ENCODE measurements at places on chromosomes 7 and 10.

- DNase-seq = no peak
Observed at GRCh38 chr7:106129291-106129690, 17.2 kb upstream of the SYPL1 start.

DNA sequence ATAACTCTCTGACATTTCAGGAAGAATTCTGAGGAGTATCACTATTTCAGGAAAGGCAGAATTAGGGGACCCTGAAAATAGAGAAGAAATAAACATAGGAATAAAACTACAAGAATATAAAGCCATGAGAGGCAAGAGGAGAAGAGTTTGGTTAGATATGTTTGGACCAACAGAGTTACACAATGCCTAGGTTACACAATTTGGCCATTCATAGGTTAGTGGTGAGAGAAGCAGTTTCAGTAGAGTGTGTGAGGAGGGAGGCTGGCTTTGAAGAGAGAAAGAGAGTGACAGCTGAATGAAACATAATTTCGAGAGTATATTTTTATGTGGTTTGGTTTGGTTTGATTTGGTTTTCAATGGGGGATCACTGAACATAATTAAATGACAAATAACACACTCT, 783.2 kb upstream of the LRRN3 start:
- DNase-seq = no peak

DNA sequence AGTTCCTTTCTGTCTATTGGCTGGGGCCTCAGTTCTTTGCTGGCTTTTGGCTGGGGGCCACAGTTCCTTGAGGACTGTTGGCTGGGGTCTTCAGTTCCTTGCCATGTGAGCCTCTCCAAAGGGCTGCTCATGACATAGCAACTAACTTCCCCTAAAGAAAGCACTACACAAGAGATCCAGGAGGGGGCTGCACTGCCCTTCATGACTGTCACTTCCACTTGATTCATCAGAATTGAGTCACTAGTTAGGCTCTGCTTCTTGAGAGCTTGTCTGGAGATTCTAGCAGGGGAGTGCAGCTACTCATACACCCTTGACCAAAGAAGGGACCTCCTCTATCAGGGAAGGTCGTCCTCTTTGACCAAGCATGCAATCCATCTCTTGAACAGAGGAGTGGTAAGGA, 38.0 kb upstream of the MKX start:
- DNase-seq = no peak

DNA sequence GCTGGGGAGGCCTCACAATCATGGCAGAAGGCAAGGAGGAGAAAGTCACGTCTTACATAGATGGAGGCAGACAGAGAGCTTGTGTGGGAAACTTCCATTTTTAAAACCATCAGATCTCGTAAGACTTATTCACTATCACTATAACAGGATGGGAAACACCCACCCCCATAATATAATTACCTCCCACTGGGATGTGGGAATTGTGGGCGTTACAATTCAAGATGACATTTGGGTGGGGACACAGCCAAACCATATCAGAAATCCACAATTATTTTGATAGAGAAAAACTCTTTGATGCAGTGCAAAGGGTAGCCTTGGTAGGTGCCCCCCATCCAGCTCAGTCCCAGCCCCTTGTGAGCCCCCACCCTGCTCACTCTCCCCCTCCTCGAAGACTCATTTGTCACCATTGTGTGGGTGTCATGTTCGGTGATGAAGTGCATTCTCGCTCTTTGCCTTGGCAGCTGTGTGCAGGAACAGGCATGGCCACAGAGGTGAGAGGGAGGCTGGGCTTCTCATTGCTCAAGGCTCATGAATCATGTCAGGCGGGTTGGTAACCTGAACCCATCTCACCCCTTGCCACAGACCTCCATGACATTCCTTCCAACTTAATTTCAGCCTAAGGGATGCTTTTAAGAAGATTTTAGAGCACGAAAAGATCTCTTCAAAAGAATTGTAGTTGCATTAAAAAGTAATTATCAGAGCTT, 75.9 kb downstream of the BUB3 start:
- no peak for DNase-seq

DNA sequence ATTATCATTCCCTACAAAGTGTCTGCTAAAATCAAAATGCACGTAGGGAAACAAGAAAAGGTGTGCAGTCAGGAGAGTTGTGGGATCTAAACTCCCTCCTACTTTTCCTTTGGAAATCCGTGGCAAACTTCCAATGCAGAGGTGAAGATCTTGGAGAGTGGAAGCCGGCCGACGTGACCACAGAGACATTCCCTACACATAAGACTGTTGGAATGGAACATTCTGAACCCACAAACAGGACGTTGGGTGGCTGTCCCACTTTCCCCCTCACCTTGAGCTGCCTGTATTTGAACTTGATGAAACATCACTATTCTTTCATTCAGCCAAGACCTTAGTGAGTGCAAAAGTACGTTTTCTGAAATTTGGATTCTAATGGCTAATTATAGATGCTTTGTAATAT, 65.9 kb downstream of the PRKCQ start:
- no peak for DNase-seq

DNA sequence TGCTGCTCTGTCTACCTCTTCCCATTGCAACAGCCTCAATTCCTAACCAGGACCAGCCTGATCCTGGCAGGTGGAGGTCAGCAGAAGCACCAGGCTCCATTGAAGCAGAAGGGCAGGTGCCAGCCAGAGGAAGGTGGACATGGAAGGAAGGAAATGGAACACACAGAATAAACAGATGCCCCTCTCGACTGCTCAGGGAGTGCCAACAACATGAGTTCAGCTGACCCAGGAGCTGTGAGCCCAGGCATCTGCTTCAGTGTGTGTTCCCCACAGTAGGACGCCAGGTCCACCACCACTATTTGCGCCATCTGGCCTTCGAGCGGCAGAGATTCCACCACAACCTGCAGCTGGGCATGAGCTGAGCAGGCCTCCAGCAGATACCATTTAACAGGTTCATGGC, 56.7 kb downstream of the GPAM start:
- no peak for DNase-seq
